Stimulated activated naive CD4-positive, alpha-beta T cell (primary cell): ENCODE measurements at places on chromosomes 3 and 15.

DNA sequence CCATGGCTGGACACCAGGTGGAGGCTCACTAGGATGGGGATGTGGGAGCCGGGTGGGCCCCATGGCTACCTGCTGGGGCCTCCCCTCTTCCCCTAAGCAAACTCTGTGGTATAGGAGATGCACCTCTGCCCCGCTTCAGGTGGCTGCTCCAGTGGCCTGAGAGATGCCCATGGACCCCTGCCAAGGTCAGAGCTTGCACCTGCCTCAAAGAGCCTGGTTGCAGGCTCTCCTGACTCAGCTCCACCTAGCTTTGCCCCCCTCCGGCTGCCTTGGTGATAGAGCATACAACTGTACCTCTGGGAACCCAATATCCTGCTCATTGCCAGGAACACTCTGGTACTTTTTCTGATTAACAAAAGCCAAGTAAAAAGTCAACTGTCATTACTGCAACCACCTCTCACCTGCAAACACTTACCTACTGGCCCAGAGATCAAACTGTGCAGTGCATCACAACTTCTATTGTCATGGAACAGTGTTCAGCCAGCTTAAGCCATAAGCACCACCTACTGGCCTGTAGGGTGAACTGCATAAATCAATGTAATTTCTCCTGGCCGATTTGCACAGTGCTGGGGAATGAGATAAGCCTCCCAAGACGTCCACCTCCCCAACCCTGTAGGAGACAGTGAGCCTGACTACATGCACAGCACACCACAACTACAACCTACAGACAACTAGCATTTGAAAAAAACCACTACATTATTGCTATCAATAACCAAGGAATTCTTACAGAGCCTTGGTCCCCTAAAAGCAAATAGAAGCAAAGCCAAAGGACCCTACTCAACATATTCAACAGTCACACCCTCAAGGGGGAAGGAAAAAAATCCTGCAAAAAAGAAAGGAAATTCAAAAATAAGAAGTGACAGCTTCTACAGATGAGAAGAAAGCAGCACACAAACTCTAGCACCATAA is 352.4 kb upstream of the ARHGEF26 start:
- peak; percentile 27 for DNase-seq

DNA sequence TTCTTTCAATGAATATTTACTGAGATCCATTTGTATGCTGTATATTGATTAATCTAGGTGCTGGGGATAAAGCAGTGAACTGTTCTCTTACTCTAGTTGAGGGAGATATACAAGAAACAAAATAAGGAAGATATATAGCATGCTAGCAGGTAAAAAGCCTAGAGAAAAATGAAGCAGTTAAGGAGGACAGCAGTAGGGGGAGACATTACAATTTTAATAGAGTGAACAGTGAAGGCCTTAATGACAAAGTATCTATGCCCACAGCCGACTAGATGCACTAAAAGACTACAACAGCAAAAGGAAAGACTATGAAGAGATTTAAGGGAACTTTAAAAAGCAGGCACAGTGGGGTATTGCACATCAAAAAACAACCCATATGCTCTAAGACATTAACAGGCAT is 81.4 kb downstream of the XRN1 start:
- no peak for DNase-seq

- DNase-seq, result no peak
These were observed 6.7 kb downstream of the COLQ start for GRCh38 chr3:15514663-15515340.

DNA sequence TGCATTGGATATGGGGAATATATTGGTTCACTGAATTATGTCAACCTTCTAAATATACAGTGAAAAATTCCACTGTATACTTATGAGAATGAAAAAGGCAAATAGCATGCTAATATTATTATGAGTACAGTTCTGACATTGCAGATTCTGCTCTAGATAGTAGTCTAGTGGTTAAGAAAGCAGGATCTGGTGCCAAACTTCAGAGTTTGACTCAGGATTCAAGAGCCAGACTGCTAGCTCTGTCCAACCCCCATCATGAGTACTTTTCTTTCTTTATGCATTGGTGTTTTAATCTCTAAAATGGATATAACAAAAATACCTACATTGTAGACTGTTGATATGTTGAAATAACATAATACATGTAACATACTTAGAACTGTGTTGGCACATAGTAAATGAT is 57.3 kb upstream of the PLSCR4 start:
- no peak for DNase-seq

DNA sequence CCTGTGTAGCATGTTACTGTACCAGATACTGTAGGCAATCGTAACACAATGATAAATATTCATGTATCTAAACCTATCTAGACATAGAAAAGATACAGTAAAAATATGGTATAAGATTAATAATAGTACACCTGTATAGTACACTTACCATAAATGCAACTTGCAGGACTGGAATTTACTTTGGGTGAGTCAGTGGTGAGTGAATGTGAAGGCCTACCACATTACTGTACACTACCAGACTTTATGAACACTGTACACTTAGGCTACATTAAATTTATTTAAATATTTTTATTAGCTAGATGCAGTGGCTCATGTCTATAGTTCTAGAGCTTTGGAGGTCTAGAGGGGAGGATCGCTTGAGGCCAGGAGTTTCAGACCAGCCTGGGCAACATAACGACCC is 186.6 kb upstream of the ROPN1 start:
- DNase-seq, result no peak

GRCh38 chr3:178520451-178520850 is 15.8 kb upstream of the KCNMB2 start:
- no peak for DNase-seq

GRCh38 chr15:85646538-85647091 is 148.1 kb downstream of the KLHL25 start:
- DNase-seq, result no peak

GRCh38 chr3:4596612-4597011 is 103.5 kb downstream of the ITPR1 start:
- no peak for DNase-seq

GRCh38 chr3:133535971-133536881 is 37.3 kb upstream of the CDV3 start:
- DNase-seq, result no peak

- DNase-seq, result no peak
These were observed 728.6 kb downstream of the ROBO1 start for GRCh38 chr3:79039192-79039591.

DNA sequence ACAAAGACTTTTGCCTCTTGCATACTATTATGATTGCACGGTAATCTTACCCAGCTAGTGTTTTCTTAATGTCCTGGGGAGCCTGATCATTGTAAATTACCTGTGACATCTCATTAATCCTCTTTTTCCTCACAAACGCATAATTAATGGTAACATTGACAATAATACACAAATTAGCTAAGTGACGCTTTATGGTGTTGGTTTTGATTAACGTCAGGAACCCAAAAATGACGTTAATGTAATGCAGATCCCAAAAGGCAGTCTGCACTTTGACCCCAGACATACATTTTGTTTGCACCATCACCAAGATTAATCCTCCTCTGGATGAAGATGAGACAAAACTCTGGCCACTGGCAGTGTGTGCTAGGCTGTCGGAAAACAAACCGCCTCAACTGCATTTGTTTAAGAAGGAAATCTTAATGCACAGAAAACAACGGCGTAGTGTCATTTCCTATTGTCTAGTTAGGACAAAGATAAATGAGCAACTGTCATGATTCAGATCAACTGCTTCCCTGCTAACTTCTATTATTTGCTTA is 83.9 kb upstream of the CDIN1 start:
- no peak for DNase-seq

GRCh38 chr3:117109178-117109577 is 399.6 kb downstream of the TUSC7 start:
- DNase-seq, result no peak

DNA sequence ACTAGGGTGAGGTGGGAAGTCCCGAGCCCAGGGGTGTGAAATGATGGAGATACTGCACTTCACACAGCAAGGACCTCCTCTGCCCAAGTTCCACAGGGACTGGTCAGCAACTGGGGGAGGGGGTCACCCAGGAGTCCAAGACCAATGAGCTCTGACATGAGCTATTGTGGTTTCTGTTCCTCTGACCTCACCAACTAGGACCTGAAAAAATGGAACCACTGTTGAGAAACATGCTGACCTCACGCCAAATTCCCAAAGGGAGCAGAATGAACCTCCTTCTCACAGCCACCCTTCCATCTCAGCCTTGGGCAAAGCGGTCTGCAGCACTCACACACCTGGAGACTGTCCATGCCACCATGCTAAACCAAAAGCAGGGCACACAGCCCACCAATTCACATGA is 69.3 kb downstream of the LRIG1 start:
- DNase-seq, result no peak

GRCh38 chr3:15576475-15576874 is 24.9 kb downstream of the HACL1 start:
- DNase-seq, result no peak

GRCh38 chr15:78991476-78991875 is 46.6 kb upstream of the CTSH start:
- DNase-seq, result no peak

- DNase-seq, result no peak
These were observed 213.7 kb downstream of the ALCAM start for GRCh38 chr3:105580296-105580965.

DNA sequence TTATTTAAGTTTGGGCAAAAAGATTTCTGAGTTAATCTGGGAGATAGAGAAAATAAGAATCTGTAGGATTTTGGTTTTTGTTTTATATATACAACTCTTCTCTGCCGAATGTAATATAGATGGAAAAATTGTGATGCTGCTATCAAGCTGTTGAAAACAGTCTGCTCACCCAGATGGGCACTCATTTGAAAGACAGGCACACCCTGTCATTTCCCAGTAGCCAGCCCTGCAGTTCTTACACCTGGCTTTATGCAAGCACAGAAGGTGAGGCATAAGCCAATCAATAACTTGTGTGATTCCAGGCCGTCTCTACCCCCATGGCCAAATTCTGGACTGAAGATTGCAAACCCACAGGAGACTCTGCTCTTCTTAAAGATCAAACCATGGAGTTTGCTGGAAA is 27.1 kb upstream of the PTX3 start:
- no peak for DNase-seq

DNA sequence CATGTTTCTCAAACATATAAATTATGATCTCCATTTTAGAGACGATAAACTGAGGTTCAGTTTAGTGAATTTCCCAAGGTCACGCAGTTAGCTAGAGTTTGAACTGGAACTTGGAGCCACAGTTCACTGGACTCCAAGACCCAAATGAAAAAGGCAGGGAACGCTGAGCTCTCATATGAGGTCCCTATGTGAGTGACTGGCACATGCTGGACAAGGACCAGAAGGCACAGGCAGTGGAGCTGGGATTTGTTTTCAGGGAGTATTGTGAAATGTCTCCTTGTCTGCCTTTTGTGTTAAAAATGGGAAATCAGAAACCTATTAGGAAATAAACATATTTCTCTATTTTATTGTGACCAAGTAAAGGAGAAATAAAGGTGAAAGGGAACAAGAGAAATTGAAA is 63.5 kb downstream of the MESD start:
- DNase-seq, result no peak

DNA sequence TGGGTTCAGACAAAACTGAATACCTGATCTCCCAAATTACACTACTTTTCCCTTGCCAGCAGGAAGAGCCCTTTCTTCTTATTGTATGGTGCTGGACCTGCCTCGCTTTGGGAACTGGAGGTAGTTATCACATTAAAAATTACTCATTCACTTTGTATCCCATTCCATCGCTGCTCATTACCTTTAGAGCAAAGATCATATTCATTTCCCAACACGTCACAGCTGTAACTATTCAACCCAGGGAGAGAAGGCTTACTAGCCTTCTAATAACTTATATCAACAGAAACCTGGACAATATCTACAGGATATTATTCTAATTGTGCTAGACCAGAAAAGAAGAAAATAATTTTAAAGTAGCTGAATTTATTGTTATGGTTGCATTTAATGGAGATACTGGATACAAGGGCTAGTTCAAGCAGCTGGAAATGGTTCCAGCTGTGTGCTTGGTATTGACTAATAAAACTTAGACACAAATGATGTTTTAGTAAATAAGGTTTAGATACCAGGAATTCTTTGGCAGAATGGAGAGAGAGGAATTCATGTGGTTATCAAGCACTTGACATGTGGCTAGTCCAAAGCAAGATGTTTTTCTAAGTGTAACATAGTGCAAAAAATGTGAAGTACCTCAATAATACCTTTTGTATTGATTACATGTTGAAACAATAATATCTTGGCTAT is 656.3 kb downstream of the ROBO1 start:
- no peak for DNase-seq

DNA sequence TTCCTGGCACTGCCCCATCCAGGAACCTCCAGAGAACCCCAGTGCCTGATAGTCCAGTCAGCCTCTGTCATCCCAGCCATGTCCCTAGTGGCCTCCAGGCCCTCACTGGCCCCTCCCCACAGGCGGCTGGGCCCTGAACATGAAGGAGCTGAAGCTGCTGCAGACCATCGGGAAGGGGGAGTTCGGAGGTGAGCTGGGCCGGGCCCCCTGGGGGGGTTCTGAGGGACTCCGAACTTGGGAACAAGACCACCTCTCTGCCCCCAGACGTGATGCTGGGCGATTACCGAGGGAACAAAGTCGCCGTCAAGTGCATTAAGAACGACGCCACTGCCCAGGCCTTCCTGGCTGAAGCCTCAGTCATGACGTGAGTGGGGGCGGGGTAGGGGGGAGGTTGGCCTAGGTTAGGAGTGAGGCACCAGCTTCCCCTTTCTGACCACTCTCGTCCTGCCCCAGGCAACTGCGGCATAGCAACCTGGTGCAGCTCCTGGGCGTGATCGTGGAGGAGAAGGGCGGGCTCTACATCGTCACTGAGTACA is 12.0 kb upstream of the LMAN1L start:
- DNase-seq, result no peak

GRCh38 chr3:184341925-184342324 is 4.5 kb downstream of the FAM131A start:
- DNase-seq, result no peak

DNA sequence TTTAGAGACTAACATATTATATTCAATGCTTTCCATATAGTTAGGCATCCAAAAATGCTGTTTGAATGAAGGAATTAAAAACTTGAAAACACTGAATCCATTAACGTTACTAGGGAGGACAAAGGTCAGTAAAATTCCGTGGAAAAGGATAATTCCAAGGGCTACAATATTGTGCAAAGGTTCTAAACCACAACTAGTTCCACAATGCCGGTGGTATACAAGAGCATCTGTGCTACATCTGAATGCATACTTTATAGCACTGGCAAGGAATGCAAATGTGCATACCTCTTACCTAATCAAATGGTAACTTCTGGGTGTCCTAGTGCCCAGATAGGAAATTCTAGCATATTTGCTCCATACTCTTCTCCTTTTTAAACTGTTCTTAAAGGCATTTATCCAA is 2.2 kb downstream of the ICE2 start:
- DNase-seq, result no peak

GRCh38 chr3:59237121-59237520 is 187.3 kb upstream of the CFAP20DC start:
- DNase-seq, result no peak
